ENCODE measurements at places on chromosomes 1 and 21.
A peak's percentile ranks its signal among the peaks of the same experiment; 100 is the strongest.

DNA sequence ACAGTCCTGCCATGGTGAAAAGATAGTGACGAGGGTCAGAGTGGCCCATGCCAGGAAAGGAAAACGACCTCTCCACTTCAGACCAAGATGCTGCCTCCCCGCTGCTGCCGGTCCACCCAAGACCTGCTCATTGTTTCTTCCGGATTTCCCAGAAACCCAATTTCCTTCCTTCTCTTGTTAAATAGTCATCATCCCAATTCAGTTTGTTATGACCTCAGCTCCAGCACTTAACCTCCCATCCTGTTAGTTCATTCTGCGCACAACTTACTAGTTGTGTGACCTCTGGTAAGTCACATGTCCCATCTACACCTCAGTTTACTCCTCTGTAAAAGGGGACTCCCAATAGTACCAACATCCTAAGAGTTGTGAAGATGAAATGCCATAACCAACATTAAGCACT lies 29.9 kb upstream of the PPP1R15B start:
- no peak for DNase-seq

GRCh38 chr1:25692560-25692959 lies 76.0 kb downstream of the MAN1C1 start:
- no peak for DNase-seq

DNA sequence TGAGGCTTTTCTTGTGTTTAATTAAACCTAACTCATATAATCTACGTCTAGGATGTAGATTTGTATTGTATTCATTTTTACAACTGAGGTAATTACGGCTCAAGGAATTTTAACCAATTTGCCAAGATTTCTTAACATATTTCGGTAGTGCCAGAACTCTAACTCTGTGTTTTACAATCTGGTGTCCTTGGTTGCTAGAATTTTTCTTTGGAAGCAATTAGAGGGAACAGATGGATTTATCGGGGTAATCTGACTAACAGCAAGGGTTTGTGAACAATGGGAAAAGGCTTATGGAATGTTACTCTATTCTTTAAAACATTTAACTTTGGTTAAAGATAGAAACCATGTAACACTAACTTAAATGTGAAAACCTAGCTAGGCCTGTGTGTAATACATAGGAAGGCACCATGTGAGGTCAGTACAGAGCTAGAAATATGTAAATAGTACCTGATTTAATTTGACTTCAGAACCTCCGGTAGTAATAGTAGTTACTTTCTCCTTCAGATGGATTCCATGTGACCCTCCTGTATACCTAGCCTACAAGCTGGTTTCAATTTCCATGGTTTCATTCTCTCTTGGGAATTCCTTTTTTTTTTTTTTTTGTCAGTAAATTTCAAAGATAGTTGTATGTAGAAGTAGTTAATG lies 1.2 kb downstream of the MTF2 start:
- no peak for DNase-seq

- no peak for DNase-seq
Observed at GRCh38 chr1:230572121-230573105, 69.9 kb upstream of the COG2 start.

GRCh38 chr1:204213668-204214662 lies at the start of gene GOLT1A:
TSS of gene GOLT1A (minus strand) at chr1:204213988. CDS start at chr1:204213906, 82 bp downstream.
- peak; percentile 69 for DNase-seq
